NCI-H524 (cell line): ENCODE measurements at places on chromosomes 5 and 9.

- no peak for DNase-seq
Measured at GRCh38 chr5:14143546-14143840, 351 bp downstream of the TRIO start.

- no peak for DNase-seq
Measured at GRCh38 chr5:113005454-113005853, 28.9 kb downstream of the DCP2 start.

- DNase-seq: peak; percentile 48
Measured at GRCh38 chr9:110217656-110218099, 9.7 kb upstream of the C9orf152 start.

DNA sequence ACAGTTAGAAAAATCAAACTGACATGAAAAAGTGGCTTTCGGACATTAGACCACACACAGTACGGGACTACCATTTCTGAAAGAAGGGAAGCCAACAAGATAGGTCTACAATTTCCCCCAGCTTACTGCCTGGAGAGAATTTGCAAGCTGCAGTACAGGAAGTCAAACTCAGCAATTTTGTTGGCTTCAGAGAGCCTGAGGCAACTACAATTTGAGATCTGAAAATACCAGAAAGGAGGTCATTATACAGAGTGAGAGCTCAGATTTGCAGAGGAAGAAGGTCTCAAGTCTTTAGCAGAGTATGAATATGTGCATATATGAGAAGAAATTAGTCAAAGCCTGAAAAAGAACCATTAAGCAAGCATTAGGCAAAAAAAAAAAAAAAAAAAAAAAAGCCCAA, 83.0 kb downstream of the OXCT1 start:
- no peak for DNase-seq

GRCh38 chr9:101880846-101881245, 142.4 kb upstream of the GRIN3A start:
- no peak for DNase-seq

- no peak for DNase-seq
Measured at GRCh38 chr5:124519396-124519795, 227.0 kb downstream of the ZNF608 start.

GRCh38 chr9:137294091-137294680, 7.9 kb downstream of the NRARP start:
- peak; percentile 62 for DNase-seq

DNA sequence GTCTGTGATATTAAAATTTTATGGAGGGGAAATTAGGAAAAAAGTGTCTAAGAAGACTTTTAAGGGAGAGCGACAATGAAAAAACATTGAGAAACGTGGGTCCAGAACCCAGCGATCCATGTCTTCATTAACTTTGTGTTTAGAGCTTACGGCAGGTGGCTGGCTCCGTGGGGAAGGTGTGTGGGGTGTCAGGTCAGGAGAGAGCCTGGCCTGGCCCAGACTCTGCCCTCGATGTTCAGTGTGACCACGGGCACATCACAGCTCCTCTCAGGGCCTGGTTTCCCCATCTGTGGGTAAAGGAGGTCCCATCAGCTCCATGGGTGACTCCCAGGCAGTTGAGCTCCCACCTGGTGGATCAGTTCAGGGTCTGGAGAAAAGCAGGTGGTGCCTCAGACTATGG, 22.1 kb downstream of the DAB2IP start:
- no peak for DNase-seq

GRCh38 chr9:76109953-76110352, 219.5 kb downstream of the PCSK5 start:
- no peak for DNase-seq

DNA sequence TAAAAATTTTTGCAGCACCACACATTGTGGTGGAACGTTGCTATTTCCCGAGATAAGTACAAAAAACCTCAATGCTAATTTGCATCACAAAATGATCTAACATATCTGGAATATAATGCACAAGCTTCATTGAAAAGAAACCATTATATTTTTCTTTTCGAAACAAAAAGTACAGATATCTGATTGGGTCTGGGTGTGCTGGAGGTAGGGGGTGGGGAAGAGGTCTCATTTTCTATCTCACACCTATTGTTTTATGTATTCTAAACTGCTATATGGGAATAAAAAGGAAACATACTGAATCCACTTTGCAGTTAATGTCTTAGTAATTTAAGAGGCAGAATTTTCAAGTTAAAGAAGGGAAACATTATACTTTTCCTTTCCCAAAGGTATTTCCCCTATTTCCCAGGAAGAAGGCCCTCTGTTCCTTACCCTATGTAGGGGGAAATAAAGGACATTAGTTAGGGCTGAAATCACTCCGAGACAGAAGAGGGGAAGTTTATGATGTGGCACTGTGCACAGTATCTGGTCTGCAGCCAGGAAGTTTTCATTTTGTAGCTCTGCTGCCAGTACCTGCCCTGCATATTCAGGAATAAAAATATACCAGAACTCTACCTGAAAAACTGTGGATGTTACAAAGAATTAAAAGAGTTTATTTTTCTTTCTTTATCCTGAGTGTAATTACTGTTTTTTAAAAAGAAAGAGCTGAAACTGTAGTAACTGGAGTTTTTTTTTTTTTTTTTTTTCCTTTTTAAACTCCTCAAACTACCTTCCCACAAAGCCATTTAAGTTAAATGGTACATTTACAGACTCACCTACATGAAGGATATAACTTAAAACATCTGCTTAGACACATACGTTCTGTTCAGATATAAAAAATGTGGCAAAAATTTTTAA, 7.4 kb downstream of the MEF2C start:
- DNase-seq: no peak

GRCh38 chr9:106920701-106921283, 57.8 kb downstream of the ZNF462 start:
- no peak for DNase-seq

GRCh38 chr9:129498451-129499384, 122.2 kb downstream of the C9orf50 start:
- no peak for DNase-seq

DNA sequence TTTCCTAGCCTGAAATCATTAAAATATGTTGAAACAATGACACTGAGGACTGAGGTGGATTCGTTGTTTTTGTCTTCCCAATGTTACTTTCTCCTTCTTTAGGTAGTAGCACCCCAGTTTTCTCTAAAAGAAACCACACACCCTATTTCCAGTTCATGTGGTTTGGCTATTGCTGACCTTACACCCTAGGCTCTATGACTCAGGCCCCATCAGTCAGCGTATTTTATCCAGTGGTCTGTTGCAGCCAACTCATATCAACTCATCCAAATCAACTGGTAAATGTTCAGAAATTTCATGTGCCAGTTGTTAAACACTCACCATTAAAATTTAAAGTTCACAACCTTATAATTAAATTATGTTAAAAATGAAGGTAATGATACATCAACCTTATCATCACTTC, 44.6 kb upstream of the NFIB start:
- no peak for DNase-seq

DNA sequence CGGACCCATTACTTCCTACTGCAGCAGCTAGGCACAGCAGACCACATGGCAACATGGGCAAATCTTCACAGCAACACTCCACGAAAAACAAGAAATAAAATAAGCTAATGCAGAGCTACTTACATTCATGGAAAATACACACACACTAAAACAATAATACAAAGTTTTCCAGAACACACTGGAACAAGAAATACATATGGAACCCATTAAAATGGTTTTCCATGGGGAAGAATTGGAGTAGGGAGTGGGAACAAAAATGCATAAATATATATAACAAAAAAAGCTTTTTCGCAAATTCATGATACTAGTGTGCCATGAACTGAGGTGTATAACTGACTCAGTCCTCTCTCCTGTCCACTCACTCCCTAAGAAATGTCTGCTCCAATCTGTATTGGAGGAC, 8.3 kb downstream of the ADAMTS12 start:
- no peak for DNase-seq

GRCh38 chr5:54944364-54944763, 41.0 kb downstream of the ESM1 start:
- DNase-seq: peak; percentile 8

- no peak for DNase-seq
Measured at GRCh38 chr9:23638011-23638410, 188.0 kb downstream of the ELAVL2 start.

DNA sequence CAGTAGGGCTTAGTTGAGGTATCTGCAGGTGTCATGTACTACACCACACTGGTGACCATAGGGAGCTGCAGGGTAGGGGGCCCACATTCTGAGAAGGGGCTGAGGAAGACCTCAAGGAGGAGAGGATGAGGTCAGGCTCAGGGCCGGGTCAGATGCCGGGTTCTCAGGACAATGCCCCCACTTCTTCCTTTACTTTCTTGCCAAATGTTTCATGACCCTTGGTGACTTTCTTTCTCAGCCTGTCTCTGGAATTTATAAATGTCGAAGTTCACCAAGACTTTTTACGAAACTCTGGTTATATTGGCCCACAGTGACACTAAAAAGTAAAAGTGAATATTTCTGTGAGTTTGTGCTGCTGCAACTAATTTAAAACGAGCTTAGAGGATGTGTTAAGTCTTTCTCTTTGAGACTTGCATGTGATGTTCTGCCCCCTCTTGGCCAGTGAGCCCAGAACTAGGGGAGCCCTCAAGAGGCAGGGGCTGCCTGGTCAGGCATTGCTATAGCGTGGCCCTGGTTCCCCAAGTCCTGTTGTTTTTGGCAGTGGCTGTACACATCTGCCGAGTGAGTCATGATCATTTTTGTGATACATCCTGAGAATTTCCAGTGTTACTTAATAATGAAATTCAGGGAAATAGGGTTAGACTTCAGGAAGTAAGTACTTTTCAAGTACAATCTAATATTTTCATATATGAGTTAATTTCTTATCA, 11.2 kb downstream of the ACO1 start:
- DNase-seq: no peak

DNA sequence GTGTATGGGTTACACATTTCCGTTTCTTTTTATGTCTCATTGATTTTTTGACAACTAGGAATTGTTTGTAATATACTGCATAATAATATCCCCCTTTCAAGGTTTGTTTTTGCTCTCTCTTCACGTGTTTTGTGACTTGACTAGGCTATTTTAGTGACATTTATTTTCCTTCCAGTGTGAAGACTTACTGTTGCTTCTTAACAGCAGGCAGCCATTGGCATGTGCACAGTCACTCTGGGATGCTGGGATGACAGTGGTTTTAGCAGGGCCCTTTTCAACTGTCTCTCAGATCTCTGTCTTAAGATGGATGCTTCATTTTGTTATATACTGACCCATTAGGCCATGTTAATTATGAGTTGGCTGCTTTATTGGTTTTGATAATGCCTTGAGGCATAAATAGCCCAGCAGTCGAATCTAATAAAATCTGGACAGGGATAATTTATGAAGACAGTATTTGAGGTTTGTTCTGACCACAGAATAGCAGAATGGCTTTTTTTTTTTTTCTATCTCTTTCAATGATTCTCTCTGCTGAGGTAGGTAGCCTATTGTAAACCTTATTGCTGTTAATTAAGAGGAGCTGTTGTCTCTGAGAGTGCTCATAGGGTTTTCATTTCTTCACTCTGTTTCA, 536.0 kb downstream of the GABRG2 start:
- no peak for DNase-seq

DNA sequence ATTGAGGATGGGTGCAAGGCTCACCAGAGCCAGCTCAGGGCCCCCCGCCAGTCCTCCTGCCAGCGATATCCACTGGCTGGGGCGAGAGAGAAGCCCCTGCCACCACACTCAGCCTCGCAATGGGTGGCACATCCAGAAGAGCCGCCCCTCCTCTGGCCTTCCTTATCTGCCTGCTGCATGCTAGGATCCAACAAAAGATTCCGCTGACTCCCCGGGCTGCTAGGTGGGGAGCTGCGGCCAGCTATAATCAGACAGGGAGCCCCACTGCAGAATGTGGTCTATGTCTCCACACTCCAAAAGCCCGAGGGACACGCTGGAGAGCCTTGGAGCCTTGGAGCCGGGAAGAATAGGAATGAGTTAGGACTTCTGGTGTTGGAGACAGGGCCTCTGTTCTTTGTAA, 32.8 kb downstream of the COL23A1 start:
- no peak for DNase-seq
